ENCODE measurements at places on chromosomes 1 and 21. TPM values are rescaled to one million over a fixed set of nuclear protein-coding genes. Genes with fewer than 3 reads are reported as not detected.

The RGS18 gene
- total RNA-seq = not detected

The EPB41 gene
- 13.9 TPM for total RNA-seq

- peak; percentile 68 for DNase-seq
- no peaks in the 10 kb centered on the region for H3K27me3 ChIP-seq
- H3K4me3 ChIP-seq = peak overlapping the region; percentile 6
- no peaks in the 10 kb centered on the region for H3K36me3 ChIP-seq
- peak overlapping the region; percentile 91 for H3K27ac ChIP-seq
Observed at GRCh38 chr1:41743366-41743765, 175.4 kb downstream of the HIVEP3 start.

DNA sequence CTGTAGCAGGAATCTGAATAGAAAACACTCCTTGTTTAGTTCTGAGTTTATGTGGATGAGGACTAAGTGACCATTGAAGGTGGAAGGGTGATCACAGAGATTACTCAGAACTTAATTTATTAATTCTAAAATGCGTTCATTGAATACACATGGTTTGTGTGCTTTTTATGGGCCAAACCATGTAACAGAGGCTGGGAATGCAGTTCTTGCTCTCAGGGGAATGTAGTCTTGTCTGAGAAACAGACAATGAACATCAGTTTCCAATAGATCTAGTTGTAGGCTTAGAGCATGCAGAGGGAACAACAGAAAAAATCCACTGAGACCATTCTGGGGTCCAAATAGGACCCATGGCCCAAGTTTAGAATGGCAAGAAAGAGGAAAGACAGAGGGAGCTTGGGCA lies 46.1 kb downstream of the ITSN1 start:
- no peak for DNase-seq
- no peak overlapping the region for H3K4me3 ChIP-seq
- H3K4me1 ChIP-seq = peaks cover 41% of the 10 kb centered on the region
- H3K27ac ChIP-seq = no peak overlapping the region
- no peaks in the 10 kb centered on the region for H3K36me3 ChIP-seq

- H3K4me1 ChIP-seq = peaks cover 3% of the 10 kb centered on the region
- DNase-seq = no peak
- no peaks in the 10 kb centered on the region for H3K27me3 ChIP-seq
- no peaks in the 10 kb centered on the region for H3K36me3 ChIP-seq
Observed at GRCh38 chr21:15240848-15241247, 176.0 kb upstream of the NRIP1 start.

DNA sequence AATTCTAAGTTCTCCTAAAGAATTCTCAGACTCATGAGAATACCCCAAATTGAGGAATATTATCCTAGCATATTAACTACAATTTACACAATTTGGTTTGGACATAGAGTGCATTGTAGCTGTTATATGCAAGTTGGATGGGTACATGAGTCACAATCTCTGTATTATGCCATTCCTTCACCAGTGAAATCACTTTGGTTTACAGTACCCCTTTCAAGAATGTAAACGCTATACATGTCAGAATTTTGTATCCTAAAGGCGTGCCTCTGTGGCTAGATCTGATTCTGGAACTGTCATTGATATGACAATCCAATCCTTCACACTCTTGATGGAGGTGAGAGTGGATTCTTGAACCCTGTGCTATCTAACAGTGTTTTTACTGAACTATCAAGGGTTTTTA lies 6.7 kb upstream of the IL10RB start:
- H3K4me1 ChIP-seq = no peaks in the 10 kb centered on the region
- no peak for DNase-seq
- peaks cover 6% of the 10 kb centered on the region for H3K36me3 ChIP-seq
- no peaks in the 10 kb centered on the region for H3K27me3 ChIP-seq

Data from astrocyte (in vitro differentiated cells and primary cell).